ENCODE measurements at places on chromosomes 6 and 20.

DNA sequence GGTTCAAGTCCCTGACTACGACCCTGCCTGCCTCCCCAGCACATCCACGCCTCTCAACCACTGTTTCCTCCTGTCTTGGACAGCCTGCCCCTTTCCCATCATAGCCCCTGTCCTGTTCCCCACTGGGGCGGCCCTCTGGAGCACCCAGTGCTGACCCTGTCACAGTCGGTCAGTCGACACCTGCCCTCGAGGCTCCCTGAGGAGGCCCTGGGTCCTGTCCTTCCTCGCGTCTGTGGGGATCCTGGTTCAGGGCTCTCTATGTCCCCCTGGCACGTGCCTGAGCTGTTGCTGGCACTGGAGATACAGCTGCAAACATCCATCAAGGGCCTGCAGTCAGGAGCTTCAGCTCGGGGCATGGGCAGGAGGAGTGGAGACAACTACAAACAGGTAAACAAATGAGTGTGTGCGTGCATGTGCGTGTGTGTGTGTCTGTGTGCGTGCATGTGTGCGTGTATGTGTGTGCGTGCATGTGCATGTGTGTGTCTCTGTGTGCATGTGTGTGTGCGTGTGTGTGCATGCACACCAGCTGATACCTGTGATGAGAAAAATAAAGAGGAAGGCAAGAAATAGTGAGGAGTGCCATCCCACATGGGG lies 132.8 kb downstream of the PHACTR3 start:
- no peak for DNase-seq

- no peak for DNase-seq
These were observed 29.1 kb downstream of the HLA-DRB5 start for GRCh38 chr6:32501016-32501415.

DNA sequence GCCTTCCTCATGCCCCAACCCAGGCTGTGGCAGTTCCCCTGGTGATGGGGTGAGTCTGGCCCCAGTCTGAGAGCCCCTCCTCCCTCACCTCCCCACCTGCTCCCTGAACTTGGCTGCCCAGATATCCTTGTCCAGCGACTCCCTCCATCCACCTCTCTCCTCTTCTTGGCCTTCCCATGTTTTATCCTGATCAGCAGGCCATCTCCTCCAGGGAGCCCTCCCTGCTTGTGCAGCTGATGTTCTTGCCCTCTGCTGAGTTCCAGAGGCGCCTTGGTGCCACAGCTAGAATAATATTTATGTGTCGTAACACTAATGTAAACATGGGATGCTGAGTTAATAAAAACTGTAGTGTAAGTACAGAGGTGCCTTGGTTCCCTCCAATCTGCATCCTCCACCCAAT lies 10.4 kb upstream of the IP6K3 start:
- no peak for DNase-seq

- DNase-seq, result no peak
These were observed 109.2 kb downstream of the NCOA3 start for GRCh38 chr20:47610945-47611250.

DNA sequence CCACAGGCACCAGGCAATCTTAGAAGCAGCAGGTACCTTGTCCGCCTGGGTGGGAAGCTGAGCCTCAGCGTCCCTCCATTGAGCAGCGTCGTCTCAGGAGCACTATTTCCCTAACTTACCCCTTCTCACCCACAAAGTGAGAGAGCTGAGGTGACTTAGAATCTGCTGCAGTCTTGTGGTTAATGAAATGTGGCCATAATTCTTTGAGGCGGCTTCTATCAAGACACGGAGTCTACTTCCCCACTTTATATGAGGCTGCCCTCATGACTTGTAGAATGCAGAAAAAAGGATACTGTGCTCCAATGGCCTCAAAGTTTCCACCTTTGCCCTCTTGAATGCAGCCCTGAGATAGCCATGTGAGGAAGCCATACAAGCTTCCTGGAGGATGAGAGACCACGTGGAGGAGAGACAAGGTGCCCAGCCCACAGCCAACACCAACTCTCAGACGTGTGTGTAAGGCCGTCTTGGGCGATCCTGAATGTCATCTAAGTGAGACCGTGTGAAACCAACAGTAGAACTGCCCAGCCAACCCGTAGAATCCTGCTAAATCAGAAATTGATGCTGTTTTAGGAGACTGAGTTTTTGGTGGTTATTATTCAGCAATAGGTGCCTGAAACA lies 9.1 kb upstream of the TAGAP start:
- DNase-seq, result no peak

GRCh38 chr6:39005774-39006173 lies 42.8 kb upstream of the GLP1R start:
- DNase-seq, result no peak

DNA sequence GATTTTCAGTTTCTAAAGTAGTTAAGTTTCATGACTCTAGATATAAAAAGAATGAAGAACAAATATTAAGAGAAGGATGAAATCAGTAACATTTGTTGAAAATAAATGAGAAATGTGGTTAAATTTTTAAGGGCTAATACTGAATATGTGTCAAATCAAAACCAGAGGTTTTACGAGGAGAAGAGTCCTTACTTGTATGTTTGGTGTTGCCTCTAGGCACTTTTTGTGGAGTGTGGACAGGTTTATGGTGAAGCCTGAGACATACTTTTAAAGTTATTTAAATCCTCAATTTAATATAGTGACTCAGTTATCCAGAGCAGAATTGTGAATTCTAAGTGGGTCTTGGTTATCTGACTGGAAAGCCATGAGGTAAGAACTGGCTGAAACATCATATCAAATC lies 68.7 kb downstream of the COL19A1 start:
- DNase-seq, result no peak

Data from NCI-H524 (cell line).